ENCODE measurements at places on chromosomes 13 and 19.

DNA sequence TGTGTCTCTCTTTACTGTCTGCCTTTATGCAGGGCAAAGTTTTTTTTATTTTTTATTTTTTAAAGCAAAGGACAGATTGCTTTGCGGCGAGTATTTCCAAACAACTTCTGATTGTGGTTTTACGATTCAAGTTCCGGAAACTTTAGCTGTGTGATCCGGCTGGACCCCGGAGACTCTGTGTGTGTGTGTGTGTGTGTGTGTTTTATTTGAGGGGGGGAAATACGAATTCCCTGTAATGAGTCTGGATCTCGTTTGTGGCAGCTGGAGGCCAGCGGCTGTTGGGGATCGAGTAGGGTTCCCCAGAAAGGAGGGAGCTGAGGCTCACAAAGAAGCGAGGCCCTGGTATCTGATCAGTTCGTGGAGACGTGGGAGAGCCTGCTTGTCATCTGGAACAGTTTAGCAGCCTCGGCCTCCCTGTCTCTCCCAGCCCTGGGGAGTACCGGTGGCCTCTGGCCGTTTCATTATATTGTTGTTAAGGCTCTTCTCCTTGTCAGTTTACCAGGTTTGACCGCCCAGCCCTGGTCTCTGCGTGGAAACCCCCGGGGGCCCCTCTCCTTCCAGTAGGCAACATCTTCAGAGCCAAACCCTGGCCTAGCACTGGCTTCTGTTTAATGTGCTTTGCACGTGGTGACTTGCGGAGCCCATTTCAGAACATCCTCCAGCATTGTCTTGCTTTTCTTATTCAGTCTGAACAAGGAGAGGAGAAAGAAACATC lies 1.3 kb downstream of the FARP1 start:
- DNase-seq, result peak; percentile 52

- no peak for DNase-seq
These were observed 46.5 kb downstream of the ZNF823 start for GRCh38 chr19:11692127-11692790.

GRCh38 chr13:34522808-34523207 lies 419.3 kb upstream of the NBEA start:
- DNase-seq, result peak; percentile 2

DNA sequence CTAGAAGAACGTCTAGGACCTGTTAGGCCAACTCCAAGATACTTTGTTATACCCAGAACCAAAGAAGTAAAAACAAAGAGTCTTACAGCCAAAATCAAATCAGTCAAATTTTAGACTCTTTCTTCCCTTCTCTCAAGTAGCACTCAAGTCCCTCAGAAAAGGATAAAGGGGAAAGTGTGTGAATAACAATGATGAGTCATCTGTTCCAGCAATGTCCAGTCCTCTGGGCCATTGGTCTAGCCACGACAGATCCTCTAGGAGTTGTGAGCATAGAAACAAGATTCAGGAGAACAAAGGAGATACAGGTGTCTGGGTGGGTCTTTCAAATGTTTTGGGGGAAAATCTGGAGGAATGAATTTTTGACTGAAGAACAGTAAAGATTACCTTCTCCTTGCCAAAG lies 36.3 kb downstream of the STOML3 start:
- no peak for DNase-seq

DNA sequence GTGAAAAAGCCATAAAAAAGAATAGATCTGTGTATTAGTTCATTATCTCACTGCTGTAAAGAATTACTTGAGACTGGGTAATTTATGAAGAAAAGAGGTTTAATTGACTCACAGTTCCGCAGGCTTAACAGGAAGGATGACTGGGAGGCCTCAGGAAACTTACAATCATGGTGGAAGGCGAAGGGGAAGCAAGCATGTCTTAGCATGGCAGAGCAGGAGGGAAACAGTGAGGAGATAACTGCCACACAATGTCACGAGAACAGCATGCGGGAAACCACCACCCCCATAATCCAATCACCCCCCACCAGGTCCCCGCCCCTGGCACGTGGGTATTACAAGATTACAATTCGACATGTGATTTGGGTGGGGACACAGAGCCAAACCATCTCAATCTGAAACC lies 39.1 kb upstream of the EEF1AKMT1 start:
- DNase-seq, result no peak

DNA sequence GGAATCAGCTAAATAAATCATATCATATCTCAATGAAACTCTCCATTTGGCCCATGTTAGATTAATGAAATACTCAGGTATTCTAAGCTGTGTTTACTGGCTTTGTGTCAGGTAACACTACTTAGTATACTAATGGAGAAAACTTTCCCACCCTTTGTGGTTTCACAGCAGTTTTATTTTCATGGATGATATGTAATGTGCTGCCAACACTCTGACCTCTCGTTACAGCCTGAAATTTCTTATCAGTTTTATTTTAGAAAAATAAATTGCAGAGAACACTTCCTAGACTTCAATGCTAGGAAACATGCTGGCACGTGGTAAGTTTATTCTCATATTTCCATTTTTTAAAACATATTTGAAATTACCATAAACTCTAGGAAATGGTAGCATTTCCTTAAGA lies 758.9 kb downstream of the LIG4 start:
- no peak for DNase-seq

DNA sequence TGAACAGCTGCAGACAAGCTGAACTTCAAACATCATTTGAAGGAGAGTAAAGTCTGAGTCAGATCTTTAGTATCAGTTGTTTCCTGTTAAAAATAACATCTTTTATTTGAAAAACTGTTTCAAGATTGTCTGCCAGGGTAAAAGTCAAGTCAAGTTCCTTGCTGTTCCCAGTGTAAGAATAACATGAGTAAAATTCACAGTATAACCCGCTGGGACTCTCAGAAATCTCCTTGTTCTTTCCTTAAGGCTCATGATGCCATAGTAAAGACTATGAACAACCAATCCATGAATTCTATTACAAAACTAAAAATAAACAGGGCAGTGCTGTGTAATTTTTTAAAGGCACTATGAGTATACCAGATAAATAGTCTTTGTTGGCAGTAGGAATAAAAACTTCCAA lies 112.9 kb downstream of the IRS2 start:
- DNase-seq, result no peak
